NCI-H1105 treated with DMSO at 0.1 percent for 48 hours (cell line): ENCODE measurements at places on chromosomes 16 and 17.

DNA sequence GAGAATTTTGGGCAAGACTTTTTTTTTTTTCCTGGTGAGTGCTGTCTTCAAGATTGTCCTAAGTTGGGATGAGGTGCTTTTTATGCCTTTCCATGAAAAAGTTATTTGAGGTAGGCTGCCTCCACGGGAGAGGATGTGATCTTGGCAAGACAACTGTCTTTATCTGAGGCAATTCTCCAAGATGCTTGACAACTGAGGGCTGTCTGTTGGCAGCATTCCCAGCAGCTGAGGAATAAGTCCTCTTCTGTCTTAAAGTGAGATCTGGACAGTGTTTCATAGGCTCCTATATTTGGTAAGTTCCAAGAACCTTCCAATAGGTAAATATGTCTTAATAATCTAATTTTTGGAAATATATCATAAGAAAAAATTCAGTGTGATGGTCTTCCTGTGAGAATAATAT, 662.0 kb downstream of the CDH11 start:
- no peak for DNase-seq

- no peak for DNase-seq
Observed at GRCh38 chr17:1843947-1844346, 14.1 kb downstream of the RPA1 start.

DNA sequence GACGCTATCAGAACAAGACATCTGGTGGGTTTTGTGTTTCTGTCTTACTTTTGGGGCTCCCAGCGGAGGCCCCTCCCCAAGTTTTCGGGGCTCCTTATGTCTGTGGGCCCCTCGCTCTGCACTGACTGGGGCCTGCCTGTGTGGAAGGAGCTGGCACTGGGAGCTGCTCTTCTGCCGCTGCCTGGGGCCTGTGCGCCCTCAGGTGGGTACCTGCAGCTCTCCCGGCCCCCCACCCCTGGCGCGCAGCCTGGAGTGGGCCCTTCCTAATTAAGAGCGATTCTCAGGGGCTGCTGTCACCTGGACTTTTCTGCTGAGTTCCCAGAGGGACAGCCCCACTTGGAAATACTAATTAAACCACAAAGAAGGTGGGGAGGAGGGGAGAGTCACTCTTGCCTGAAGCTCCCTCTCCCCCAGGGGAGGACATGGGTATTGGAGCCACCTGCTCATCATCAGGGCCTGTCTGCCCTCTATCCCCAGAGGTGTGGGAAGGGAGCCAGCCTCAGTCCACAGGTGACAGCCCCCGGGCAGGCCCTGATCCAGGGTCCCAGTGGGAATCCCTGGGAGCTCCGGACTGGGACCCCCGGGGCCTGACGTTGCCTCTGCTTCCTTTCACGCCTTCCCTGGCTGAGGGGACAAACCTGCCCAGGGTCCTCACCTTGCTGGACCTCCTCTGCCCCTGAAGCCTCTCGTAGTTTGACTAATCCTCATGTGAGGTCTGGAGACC, 36.5 kb downstream of the GSE1 start:
- DNase-seq, result peak; percentile 91

DNA sequence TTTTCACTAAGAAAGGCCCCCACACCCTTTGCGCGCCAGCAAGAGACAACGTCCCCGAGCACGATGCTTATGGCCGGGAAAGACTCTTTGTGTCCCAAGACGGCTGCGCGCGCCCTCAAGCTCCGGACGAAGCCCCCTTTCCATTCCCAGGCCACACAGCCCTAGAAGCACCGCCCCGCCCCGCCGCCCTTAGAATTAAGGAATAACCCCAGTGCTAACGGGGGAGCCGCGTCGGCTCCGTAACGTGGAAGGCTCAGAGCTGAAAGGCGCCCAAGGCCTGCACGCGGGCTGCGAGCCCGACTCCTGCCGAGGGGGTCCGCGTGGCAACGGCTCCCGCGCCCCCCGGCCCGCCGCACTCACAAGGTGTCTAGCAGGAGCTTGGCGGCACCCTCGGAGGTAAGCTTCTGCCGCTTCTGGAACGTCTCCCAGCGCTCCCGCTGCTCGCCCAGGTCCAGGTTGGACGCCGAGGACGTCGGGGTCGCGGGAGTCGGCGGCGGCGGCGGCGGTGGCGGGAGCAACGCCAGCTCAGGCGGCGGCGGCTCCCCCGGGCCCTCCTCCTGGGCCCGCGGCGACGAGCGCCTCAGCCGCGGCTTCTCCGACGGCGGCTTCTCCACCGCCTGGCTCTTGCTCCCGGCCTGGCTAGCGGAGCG, 477 bp downstream of the CENPV start:
- peak; percentile 91 for DNase-seq

GRCh38 chr16:75820672-75821071, 94.4 kb upstream of the CPHXL start:
- no peak for DNase-seq

GRCh38 chr16:78290872-78291591, 191.6 kb downstream of the WWOX start:
- DNase-seq, result peak; percentile 70

GRCh38 chr17:77345260-77345910, 204.6 kb downstream of the SEC14L1 start:
- no peak for DNase-seq

- DNase-seq, result no peak
Observed at GRCh38 chr16:72824761-72825160, 223.2 kb downstream of the ZFHX3 start.

- DNase-seq, result peak; percentile 24
Observed at GRCh38 chr17:39573447-39574298, 34.0 kb downstream of the NEUROD2 start.

- DNase-seq, result no peak
Observed at GRCh38 chr17:47735139-47735464, 2.1 kb downstream of the TBX21 start.

- no peak for DNase-seq
Observed at GRCh38 chr16:13823501-13823900, 96.5 kb upstream of the ERCC4 start.

DNA sequence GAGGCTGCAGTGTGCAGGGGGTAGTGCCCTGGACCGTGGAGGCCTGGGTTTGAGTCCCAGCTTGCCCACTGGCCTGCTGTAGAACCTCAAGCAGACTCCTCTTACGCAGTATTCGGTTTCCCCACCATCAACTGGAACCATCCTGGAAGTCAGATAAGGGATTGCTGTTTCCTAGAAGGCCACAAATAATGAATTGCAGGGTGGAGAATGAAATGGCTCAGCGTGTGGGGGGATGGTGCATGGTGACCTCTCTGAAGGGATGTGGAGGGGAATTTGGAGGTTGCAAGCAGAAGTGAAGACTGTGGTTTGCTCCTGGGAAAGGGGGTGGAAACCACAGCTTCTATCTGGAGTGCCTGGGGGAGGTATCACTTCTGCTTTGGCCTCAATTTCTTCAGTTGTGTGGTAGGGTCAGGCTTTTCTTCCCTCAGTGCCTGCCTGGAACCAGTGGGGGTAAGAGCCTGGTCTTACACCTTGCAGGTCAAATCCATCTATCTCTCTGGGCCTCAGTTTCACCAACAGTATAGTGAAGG, 1.7 kb downstream of the ADGRG5 start:
- DNase-seq, result no peak

DNA sequence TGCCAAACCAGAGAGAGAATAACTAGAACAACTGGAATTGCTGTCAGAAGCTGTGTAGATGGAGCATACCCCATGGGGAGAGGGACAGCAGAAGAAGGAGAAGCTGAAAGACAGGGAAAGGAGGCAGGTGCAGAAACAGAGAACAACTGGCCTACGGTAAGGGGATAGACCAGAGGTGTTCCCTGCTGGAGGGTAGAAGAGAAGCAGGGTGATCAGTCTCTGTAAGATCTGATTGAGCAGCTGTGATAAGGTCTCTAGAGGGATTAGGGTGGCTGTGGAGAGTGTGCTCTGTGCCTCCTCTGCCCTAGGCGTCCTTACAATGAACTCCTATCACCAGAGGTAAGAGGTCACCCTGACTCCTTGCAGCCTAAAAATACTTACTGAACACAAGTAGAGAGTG, 30.4 kb upstream of the HS3ST3B1 start:
- DNase-seq, result no peak

GRCh38 chr16:13919330-13919682, 648 bp upstream of the ERCC4 start:
- peak; percentile 63 for DNase-seq

DNA sequence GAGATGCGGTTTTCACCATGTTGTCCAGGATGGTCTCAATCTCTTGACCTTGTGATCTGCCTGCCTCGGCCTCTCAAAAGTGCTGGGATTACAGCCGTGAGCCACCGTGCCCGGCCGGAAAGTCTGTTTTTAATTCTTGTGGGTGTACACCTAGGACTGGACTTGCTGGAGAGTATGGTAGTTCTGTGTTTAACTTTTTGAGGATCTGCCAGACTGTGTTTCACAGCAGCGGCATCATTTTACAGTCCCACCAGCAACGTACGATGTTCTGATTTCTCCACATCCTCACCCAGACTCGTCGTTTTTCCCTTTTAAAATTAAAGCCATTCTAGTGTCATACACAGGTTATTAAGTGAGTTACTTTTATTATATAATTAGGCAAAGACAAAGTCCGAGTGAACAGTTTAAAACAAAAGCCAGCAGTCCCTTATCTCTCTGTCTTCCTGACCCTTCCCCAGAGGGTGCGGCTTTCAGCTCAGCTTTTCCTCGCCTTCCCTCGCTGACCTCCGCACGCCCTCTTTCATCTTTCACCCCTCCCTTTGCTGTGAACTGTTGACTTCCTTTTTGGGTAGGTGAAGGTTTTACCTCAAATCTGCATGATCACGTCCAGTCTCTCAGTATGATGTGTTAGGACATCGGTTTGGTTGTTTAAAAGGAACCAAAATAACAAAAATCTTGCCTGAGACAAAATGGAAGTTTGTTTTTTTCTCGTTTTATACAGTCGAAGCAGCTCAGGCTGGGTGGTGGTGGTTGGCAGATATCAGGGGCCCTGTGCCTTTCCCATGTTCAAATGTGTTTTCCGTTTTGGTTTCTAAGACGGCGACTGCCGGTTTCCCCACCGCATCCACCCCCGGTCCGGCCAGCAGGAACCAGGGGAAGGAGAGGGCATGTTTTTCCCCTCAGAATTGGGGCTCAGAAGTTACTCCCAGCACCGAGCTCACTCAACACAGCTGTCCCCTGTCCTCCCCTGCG, 18.0 kb downstream of the FAM234A start:
- no peak for DNase-seq
